NCI-H1930 (cell line): ENCODE measurements at places on chromosomes 3 and 15.

DNA sequence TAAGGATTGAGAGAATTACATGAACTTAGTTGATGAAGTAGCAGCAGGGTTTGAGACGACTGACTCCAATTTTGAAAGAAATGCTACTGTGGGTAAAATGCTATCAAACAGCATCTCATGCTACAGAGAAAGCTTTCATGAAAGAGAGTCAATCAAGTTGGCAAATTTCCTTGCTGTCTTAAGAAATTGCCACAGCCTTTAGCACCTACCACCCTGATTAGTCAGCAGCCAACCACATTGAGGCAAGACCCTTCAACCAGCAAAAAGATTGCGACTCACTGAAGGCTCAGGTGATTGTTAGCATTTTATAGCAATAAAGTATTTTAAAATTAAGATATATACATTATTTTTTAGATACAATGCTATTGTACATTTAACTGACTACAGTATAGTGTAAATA, 80.9 kb downstream of the RAP2B start:
- no peak for DNase-seq

- no peak for DNase-seq
Observed at GRCh38 chr3:157387708-157388435, 48.8 kb upstream of the PTX3 start.

GRCh38 chr15:79916502-79917132, 19.8 kb upstream of the MTHFS start:
- no peak for DNase-seq

DNA sequence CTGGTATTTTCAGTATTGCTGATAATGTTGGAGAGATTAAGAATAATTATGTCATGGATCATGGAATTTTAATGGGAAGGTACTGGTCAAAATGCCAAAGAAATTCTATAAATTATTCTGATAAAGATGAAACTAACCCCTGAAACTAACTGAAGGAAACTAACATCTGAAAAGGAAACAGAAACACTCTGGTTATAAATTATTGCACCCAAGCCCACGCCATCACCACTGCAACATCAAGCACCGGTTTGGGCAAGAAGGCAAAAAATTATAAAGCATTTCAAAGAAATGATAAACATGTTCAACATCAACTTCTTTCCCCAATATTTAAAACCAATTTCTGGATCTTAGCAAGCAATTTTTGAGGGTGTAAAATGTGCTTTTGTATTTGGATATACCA, 372.5 kb downstream of the TBC1D5 start:
- no peak for DNase-seq

- no peak for DNase-seq
Observed at GRCh38 chr15:37368961-37369360, 268.6 kb upstream of the MEIS2 start.

GRCh38 chr3:115336836-115337235, 189.7 kb upstream of the ZBTB20 start:
- no peak for DNase-seq

DNA sequence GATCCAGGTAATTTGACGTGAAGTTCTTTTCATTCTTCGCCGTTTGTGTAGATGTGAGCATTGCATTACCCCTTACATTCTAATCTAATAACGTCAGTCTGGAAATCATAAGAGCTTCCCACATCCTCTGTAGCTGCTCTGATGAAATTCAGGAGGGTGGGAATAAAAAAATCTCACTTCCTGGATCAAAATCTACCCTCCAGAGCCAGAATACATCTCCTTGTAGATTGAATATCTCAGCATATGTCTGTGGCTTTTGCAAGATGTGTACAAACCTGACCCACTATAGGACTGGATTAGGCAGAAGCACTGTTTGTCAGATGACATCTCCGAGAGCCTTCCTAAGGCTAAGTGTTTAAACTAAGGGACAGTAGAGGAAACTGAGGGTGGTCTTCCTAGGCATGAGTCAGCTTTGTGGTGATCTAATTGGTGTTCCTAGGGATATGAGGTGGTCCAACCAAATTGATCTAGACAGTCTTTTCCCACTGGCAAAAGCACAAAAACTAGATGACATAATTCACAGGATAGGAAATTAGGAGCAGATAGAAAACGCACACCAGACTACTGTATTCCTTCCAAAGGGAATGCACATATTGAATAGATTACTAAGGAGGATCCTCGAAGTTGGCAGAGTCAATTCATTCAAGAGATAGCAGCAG, 216.3 kb upstream of the LRTM1 start:
- DNase-seq, result no peak

DNA sequence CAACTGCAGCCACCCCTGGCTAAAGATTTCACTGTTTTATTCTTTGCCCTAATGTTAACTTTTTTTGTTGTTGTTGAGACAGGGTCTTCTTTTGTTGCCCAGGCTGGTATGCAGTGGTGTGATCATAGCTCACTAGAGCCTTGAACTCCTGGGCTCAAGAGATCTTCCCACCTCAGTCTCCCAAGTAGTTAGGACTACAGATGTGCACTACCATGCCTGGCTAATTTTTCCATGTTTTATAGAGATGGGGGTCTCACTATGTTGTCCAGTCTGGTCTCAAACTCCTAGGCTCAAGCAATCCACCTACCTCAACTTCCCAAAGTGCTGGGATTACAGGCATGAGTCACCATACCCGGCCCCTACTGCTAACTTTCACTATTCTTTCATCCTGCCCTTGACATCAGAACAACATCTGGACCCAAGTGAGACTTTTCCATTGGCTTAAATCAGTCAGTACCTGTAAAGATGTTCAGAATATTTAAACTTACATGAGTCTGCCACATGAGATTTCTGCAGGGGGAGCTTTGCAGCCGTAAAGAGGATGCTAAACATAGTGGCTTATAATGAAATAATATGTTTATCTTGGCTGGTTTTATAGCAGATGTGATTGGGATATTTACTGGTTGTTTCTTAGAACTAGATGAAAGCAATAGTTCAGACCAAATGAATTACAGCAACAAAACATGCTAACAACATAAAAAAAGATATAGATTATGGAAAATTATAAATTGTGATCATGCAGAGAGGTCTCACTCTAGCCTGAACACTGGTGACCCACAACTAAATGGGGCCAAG, 73.6 kb downstream of the HMG20A start:
- no peak for DNase-seq

DNA sequence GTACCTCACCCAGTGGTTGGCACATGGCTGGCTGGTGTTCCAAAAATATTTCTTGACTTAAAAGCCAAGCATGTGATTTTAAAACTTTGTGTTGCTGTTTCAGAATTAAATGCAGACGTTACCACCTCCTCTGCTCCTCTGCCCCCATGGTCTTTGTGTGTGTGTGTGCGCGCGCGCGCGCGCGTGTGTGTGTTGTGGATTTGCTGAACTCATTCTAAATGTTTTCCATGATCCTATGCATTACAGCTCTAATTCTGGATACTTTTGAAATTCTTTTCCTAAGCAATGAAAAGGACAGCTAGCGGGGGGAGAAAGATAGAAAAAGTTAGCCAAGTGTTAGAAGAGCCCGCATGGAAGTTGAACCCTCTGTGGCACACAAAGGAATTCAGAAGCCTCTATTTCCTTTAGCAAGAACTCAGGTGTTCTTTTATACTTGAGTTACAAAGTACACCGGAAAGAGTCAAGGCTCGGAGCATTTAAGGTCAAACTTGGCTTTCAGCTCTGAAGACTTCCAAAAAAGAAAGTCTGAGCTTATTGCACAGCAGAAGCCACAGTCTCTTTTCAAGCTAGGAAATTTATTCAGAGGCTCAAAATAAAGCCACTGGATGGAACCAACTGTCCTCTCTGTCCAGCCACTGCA, 350.5 kb upstream of the TBL1XR1 start:
- DNase-seq, result no peak

- DNase-seq, result no peak
Observed at GRCh38 chr3:187227658-187228258, 30.5 kb downstream of the RTP1 start.

DNA sequence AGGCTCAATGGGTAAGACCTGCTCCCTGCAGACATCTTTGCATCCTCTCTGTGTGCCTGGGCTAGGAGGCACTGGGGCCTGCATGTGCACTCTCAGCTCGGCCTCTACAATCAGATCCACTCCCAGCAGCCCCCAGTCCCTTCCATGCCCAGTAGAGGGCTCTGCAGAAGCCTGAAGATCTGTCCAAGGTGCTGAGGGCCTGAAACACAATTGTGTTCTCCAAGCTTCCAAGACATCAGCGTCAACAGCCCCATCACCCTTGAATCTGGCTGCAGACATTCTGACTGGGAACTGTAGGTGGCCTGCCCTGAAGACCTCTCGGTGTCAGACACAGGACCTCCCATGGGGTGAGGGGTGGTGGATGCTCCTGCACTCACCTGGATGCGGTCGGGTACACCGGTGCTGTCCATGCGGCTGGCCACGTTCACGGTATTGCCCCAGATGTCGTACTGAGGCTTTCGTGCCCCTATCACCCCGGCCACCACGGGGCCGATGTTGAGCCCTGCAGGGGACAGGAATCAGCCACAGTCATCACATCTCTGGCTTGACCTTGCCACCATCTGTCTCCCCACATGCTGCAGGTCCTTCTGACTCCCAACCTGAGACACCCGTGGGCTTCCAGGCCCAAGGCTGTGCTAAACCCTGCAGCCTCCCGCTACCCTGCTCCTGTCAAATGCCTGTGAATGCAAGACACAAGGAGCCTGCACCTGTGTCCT, 84.7 kb downstream of the SEC22A start:
- no peak for DNase-seq

DNA sequence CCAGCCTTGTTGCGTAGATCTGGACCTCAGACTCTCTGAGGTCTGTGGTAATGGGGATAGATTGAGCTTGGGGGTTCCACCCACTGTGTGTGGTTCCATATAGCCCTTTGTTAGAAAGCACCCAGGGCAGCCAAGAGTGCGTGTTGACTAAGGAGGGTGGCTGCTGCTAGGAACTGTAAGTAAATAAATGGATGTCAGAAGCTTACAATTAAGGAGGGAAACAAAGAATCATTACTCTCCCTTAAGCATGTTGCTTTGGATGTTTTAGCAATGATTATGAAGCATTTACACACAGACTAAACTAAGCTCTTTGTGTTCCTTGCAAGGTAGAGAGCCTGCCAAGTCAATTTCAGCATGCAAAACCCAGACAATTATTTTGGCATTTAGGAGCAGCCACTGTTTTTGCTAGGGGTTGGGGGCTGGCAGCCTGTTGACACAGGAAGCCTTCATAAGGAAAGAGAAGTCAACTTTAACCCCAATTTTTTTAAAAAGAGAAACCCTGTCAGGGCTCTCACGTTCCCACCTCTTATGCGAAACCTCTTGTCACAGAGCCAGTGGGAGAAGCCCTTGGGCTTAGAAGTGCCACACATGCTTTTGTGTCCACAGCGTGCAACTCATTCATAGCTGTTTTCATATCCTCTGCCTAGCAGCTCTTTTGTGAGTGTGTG, 127.8 kb downstream of the CMSS1 start:
- no peak for DNase-seq

GRCh38 chr3:74904646-74905045, 290.2 kb upstream of the CNTN3 start:
- no peak for DNase-seq

GRCh38 chr3:48555231-48555948, 1.2 kb downstream of the PFKFB4 start:
- no peak for DNase-seq

DNA sequence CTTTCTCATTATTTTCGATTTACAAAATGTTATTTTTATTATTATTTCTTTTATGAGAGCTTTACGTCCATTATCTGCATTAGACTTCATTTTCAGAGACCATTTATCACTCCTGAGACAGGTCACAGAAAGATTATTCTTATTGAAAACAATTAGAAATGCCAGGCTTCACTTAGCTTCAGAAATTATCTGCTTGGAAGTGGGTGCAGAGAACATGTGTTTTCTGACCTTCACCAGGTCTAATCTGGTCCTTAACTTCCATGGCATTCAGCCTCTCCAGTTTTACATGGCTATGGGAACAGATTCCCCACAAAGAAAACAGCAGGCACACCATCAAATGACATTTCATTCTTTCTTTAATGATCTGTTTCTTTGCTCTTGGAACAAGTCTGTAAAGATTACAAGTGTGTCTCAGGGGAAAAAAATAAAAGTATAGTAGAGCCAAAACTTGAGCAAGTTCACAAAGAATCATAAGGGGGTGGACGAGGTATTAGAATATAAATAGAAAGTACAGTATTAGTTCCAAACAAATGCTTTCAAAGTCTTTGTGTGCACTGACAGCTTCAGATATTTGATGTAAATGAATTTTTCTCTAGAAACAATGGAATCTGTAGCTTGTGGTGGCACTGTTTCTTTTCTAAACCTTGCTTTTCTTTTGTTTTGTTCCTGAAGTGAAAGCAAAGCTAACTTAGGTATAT, 294.2 kb upstream of the MEIS2 start:
- DNase-seq, result no peak

- DNase-seq, result no peak
Observed at GRCh38 chr15:25241241-25241801, 197.5 kb downstream of the UBE3A start.

GRCh38 chr3:20108869-20109268, 68.6 kb downstream of the KAT2B start:
- DNase-seq, result no peak

GRCh38 chr3:118688396-118688884, 346.2 kb downstream of the IGSF11 start:
- DNase-seq, result no peak

DNA sequence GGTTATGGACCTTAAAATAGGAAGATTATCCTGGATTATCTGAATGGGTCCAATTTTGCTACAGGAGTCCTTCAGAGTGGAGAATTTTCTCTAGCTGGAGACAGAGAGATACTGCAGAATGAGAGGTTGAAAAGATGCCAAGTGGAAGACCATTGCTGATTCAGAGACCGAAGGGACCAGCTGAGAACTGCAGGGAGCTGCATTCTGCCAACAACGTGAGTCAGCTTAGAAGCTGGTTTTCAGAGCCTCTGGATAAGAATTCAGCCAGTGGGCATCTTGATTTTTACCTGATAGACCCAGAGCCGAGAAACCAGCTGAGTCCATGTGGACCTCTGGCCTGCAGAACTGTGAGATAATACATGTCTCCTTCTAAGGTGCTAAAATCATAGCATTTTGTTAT, 234.0 kb downstream of the NR2F2 start:
- DNase-seq, result no peak

DNA sequence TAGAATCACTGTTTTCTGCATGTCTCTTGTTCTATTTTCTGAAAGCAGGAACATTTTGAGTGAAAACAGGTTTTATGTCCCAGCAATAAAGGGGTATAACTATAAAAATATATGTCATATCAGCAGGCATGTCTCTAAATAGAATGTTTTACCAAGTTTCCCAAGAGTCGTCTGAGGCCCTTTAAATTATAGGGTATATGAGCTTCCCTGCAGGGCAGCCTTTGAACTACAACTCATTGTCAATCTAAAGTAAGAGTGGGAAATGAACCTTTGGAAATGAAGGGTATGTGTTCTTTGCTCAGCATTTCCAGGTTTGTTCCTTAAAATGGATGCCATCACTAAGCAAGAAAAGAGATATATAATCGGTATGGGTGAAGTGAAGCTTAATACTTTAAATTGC, 138.6 kb downstream of the LSAMP start:
- DNase-seq, result no peak
